GM06990 (cell line): ENCODE measurements at places on chromosomes 7 and 10.

DNA sequence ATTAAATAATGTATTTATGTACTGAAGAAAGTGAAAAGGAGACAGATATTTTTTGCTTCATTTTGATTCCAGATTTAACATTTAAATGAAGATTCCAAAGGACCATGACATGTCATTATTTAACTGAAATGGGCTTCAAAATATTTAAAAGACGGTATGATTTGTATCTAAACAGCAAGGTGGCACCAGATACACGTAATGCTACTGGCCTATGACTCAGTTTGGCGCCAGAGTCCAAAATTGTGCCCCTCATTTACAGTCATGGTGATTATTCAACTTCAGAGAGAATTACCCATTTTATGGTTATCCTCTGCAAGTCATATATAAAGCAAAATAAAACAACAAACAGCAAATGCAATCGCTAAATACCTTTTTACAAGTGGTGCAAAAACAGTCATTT, 94.5 kb downstream of the ETV1 start:
- DNase-seq: no peak

DNA sequence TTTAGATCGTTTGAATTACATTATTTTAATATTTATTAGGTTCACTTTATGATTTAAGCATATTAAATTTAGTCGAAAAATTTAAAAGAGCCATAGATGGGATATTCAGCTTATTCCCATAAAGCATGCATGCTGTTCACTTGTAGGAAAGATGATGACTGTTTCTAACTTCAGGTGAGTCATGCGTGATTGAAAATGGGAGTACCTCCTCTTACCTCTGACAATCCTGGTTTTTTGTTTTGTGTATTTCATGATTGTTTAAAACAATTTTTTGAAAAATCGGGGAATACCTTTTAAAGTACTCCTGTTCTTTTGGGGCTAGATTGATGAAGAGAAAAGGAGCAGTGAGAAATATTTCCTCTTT, 1.4 kb downstream of the TNKS2 start:
- no peak for DNase-seq

DNA sequence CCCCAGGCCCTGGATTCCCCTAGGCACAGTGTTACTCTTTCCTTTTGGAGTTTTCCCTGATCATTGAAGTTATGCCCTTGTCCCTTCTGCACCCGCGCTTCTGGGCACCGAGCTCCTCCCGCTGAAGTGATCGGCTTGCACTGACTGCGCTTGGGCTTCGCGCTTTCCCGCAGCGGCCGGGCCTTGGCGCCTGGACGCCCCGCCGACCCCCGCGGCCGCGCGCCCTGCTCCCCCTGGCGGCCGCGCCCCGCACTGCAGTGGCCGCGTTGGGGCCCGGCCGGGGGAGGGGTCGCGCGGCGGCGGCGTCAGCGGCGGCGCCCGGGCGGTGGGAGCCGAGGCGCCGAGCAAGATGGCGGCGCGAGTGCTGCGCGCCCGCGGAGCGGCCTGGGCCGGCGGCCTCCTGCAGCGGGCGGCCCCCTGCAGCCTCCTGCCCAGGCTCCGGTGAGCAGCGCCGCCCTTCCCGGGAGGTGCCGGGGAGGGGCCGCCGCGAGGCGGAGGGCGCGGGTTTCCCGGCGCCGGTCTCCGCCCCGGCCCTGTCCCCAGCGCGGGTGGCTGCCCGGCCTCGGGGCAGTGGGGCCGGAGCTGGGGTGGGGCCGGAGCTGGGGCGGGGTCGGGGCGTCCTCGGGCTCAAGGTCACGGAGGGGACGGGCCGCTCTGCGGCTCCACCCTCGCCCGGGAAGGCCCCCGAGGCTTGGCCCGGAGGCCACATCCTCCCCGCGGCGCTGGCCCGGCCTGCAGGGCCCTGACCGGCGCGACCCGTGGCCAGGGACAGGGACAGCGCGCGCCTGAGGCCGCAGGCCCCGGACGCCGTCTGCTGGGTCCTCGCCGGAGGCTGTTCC, at the start of gene NIPSNAP2:
NIPSNAP2 (plus strand) TSS at position 325 of the 839 bp plus-strand sequence; CDS start at position 350, 25 bp downstream.
- peak; percentile 78 for DNase-seq

DNA sequence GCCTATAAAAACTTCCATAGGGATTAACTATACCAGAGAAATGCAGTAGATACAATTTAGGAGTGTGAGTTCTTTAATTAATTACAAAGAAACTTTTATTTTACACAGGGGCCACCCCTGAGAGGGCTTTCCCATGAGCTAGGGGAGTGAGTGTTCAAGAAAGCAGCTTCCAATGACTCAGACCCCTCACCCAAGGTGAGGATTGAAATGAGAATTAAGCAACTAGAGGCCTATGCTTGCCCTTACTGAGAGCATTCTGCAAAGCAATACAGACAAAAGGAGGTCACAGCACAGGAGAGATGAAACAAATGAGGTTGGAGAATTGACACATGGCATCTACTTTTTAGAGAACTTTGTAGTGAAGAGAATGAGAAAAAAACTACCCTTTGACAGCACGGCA, 301.8 kb downstream of the WDR11 start:
- DNase-seq: no peak

GRCh38 chr7:145184956-145185355, 349.1 kb upstream of the TPK1 start:
- no peak for DNase-seq

GRCh38 chr10:74029943-74030342, 32.0 kb downstream of the VCL start:
- DNase-seq: no peak

DNA sequence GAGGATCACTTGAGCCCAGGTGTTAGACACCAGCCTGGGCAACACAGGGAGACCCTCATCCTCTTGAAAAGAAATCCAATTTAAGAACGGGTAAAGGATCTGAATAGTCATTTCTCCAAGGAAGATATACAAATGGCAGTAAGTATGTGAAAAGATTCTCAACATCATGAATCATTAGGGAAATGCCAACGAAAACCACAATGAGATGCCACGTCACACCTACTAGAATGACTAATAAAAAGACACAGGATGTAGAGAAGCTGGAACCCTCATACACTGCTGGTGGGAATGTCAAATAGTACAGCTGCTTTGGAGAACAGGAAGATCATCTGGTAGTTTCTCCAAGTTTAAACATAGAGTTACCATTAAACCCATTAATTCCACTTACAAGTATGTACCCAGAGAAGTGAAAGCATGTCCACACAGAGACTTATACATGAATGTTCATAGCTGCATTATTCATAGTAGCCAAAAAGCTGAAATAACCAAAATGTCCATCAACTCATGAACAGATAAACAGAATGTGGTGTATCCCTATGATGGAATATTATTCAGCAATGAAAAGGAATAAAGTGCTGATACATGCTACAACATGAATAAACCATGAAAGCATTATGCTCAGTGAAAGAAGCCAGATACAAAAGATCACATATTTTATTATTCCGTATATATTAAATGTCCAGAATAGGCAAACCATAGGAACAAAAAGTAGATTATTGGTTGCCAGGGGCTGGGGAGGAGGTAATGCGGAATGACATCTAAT, 13.1 kb upstream of the ZMIZ2 start:
- DNase-seq: peak; percentile 75

GRCh38 chr10:122154545-122155366, 116.3 kb upstream of the BTBD16 start:
- no peak for DNase-seq

DNA sequence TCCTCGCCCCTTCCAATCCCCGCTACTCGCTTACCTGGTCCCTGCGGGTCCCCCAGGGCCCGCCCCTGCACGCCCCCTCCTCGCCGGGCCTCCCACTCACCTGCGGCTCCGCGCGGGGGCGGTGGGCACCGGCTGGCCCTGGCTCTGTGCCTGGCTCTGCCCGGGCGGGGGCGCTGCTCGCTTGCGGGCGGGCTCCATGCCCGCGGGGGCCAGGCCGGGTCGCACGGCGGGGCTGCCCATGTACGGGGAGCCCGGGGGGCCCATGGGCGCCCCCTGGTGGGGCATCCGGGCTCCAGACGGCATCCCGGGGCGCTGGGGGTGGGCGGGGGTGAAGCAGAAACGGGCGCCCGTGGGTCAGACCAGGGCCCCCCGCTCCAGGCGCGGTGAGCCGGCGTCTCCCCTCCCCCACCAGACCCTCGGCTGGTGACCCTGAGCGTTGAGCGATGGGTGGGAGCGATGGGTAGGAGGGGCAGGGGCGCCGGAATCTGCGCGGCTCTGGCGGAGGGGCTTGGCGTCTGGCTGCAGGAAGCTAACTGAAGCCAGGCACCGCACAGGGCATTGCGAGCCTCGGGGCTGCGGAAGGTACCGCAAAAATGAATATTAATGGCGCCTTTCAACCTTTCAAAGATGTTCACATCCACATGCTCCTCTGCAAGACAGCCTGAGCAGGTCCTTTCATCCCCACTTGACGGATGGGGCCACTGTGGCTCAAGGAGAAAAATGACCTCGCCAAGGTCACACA, 3.0 kb downstream of the SMARCD3 start:
- DNase-seq: peak; percentile 54

DNA sequence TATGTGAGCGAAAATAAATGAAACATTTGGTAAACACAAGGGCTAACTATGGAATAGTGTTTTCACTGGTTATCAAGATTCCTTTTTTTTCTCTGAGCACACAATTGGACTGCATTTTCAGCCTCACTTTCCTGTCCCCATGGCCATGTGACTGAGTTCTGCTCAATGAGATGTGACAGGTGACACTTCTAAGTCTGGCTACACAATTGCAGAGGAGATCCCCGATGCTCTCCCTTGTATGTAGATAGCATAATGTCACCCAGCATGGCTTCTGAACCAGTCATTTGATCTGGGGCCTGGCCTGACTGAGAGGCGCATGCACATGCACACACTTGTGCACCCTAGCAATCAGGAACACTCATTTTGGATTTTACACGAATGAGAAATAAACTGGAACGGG, 581.8 kb downstream of the GRID1 start:
- no peak for DNase-seq

GRCh38 chr7:132998763-132999162, 83.1 kb downstream of the CHCHD3 start:
- no peak for DNase-seq

DNA sequence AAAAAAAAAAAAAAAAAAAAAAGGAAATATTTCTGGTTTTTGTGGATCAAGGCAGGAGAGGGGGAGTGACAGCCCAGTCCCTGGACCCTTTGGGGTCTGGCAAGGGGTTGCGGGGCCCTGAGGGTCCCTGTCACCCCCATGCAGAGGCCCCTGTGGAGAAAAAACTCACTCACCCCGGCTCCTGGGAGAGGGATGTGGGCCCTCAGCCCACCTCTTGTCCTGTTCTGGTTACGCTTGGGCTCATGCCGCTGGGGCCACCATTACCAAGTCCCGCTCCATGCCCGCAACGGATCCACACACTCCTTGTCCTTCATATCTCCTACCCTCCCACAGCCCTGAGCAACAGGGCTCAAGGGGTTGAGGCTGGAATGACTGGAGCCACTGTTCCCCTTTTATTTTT, 1.0 kb upstream of the TMEM184A start:
- DNase-seq: no peak

- DNase-seq: no peak
Observed at GRCh38 chr7:93883917-93884345, 6.6 kb downstream of the TFPI2 start.

DNA sequence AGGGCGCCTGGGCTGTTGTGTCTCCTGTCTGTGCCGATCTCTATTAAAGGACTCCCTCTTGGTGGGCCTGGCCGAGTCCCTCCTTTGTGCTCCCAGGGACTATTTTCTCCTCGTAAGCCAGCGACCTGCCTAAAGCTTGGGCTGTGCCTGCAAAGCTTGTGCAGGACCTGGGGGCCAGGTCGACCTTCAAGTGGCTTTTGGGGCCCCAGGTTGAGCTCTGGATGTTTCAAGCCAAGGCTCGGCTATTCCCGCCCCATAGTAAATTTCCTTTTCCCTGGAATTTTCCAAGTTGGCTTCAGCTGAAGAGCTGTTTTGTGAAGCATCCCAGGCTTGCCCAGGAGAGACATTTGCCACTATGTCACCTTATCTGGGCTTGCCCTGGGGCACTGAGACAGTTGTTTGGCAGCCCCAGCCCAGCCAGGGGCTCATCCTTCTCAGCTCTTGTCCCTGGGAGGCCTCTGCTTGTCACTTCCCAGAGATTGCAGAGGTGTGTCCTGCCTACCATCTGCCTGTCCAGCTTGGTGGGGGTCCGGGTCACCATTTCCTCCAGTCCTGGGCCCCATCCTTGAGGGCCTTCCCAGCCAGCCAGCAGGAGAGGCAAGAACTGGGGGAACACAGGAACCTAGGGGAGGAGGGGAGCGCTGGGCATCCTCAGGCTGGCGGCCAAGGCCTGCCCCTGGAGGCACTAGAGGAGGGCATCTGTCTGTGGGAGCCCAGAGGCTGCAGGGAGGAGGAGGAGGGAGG, 20.2 kb downstream of the ZMIZ2 start:
- no peak for DNase-seq

GRCh38 chr7:35734001-35734483, 39.1 kb upstream of the HERPUD2 start:
- DNase-seq: no peak

GRCh38 chr7:107785926-107786325, 17.1 kb downstream of the SLC26A3 start:
- no peak for DNase-seq

GRCh38 chr7:29084832-29085231, 61.5 kb downstream of the CPVL start:
- DNase-seq: peak; percentile 34
